ENCODE measurements at places on chromosomes 13 and 19. TPM values are rescaled to one million over a fixed set of nuclear protein-coding genes. Genes with fewer than 3 reads are reported as not detected.

AKAP8 gene
- 38.9 TPM for total RNA-seq

C19orf85 gene
- total RNA-seq = not detected

NPAS1 gene
- total RNA-seq = 0.40 TPM

PVR gene
- 42.8 TPM for total RNA-seq

KCNRG gene
- total RNA-seq = 0.26 TPM

PLIN4 gene
- total RNA-seq = 36.4 TPM

TNFRSF19 gene
- total RNA-seq = 6.4 TPM

B3GNT8 gene
- 2.4 TPM for total RNA-seq

GJA3 gene
- 1.7 TPM for total RNA-seq

ZNF865 gene
- total RNA-seq = 21.6 TPM

LILRA1 gene
- 1.9 TPM for total RNA-seq

SRRM5 gene
- total RNA-seq = 0.52 TPM

MBD3L2 gene
- total RNA-seq = not detected

RFPL4AL1 gene
- total RNA-seq = not detected

NXNL1 gene
- total RNA-seq = not detected

SERP2 gene
- total RNA-seq = 3.7 TPM

TOMM40 gene
- 35.0 TPM for total RNA-seq

UPK1A gene
- total RNA-seq = 0.89 TPM

PCDH9 gene
- total RNA-seq = 9.0 TPM

KLK15 gene
- total RNA-seq = not detected

PPM1N gene
- 2.2 TPM for total RNA-seq

STOML3 gene
- total RNA-seq = not detected

CLDN10 gene
- total RNA-seq = 85.7 TPM

RGL3 gene
- 72.0 TPM for total RNA-seq

PODNL1 gene
- 3.2 TPM for total RNA-seq

EFNA2 gene
- total RNA-seq = 8.4 TPM

ZNF582 gene
- total RNA-seq = 8.3 TPM

PGLYRP2 gene
- 1.6 TPM for total RNA-seq

KLK13 gene
- 2.0 TPM for total RNA-seq

ZNF416 gene
- total RNA-seq = 7.1 TPM

ZNF419 gene
- total RNA-seq = 9.6 TPM

RDH8 gene
- not detected for total RNA-seq

SCEL gene
- total RNA-seq = 0.12 TPM

All from mucosa of gallbladder (tissue), 1 donor.